ENCODE measurements at places on chromosomes 11 and 22.

DNA sequence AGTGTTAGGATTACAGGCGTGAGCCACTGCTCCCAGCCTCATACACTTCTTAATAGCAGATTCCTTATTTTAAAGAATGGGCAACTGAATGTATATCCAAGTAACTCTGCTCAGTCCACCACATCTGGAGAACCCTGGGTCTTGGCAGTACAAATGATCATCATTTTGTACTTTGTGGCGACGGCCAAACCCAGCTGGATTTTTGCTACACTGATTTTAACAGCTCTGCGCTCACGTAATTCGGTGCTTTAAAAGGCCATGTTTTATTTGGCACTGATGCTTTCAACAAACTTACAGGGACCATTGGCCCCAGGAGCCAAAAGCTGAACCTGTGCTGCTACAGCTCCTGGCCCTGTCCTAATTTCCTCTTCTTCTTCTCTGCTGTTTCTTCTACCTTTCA, 60.8 kb upstream of the PDE3B start:
- no peaks in the 10 kb centered on the region for H3K36me3 ChIP-seq
- H3K4me3 ChIP-seq, result no peak overlapping the region
- H3K27me3 ChIP-seq, result no peaks in the 10 kb centered on the region
- no peak for DNase-seq
- H3K27ac ChIP-seq, result peak overlapping the region; percentile 90

- no peaks in the 10 kb centered on the region for H3K27me3 ChIP-seq
- peak; percentile 27 for DNase-seq
- H3K4me3 ChIP-seq, result no peak overlapping the region
- H3K27ac ChIP-seq, result peak overlapping the region; percentile 47
These were observed 6.4 kb downstream of the FADS2 start for GRCh38 chr11:61834278-61835048.

DNA sequence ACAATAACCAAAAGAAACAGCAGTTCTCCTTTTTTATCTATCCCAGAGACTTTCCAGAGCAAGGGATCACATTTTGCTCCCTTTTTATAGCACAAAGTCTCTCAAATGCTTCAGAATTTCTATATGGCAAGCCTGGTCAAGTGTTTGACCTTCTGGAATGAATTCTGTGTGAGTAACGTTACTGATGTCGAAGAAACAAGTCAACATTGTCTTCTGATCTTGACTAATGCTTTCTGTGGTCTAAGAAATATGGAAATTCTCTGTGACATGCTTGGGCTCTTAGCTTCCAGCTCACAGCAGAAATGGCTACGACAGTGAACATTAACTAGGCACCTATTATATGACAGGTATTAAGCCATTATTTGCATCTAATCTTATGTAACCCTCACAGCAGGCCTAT, 411.7 kb downstream of the CADM1 start:
- H3K4me3 ChIP-seq, result no peak overlapping the region
- no peak overlapping the region for H3K27ac ChIP-seq
- no peaks in the 10 kb centered on the region for H3K4me1 ChIP-seq
- no peaks in the 10 kb centered on the region for H3K27me3 ChIP-seq

- no peak overlapping the region for H3K4me3 ChIP-seq
- H3K4me1 ChIP-seq, result no peaks in the 10 kb centered on the region
- DNase-seq, result no peak
- H3K27ac ChIP-seq, result no peak overlapping the region
These were observed 17.3 kb upstream of the SYT8 start for GRCh38 chr11:1817511-1817910.

DNA sequence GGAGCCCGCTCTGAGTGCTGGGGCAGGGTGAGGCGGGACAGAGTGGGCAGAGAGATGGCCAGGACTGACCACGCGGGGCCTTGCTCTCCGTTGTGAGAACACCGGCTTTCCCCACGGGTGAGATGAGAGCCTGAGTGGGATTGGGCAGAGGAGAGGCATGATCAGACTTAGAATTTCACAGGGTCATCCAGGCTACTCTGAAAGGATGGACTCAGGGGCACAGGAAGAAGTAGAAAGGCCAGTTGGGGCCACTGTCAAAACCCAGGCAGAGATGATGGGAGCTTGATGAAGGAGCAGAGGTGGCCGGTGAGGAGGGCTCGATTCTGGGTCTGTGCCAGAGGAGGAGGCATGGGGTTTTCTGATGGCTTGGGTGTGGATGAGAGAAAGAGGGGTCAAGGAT, 63.8 kb upstream of the NUP50 start:
- no peak for DNase-seq
- no peak overlapping the region for H3K4me3 ChIP-seq
- H3K27me3 ChIP-seq, result no peaks in the 10 kb centered on the region

GRCh38 chr22:39431216-39431801, 25.5 kb upstream of the MGAT3 start:
- H3K4me1 ChIP-seq, result no peaks in the 10 kb centered on the region
- no peak overlapping the region for H3K4me3 ChIP-seq
- H3K36me3 ChIP-seq, result no peaks in the 10 kb centered on the region
- DNase-seq, result no peak
- H3K27me3 ChIP-seq, result no peaks in the 10 kb centered on the region
- H3K27ac ChIP-seq, result no peak overlapping the region

DNA sequence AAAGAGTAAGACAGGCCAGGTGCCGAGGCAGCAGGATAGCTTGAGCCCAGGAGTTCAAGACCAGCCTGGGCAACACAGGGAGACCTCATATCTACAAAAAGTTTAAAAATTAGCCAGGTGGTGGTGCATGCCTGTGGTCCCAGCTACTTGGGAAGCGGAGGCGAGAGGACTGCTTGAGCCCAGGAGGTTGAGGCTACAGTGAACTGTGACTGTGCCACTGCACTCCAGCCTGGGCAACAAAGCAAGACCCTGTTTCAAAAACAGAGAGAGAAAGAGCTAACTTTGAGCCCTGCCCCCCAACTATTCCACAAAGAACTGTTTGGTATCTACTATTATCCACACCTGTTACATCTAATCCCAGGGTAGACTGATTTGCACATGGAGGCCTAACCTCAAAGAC, 49.2 kb upstream of the RAPSN start:
- no peak overlapping the region for H3K27ac ChIP-seq
- no peak for DNase-seq
- H3K27me3 ChIP-seq, result no peaks in the 10 kb centered on the region
- H3K36me3 ChIP-seq, result peaks cover 50% of the 10 kb centered on the region
- peaks cover 26% of the 10 kb centered on the region for H3K4me1 ChIP-seq
- H3K4me3 ChIP-seq, result no peak overlapping the region

DNA sequence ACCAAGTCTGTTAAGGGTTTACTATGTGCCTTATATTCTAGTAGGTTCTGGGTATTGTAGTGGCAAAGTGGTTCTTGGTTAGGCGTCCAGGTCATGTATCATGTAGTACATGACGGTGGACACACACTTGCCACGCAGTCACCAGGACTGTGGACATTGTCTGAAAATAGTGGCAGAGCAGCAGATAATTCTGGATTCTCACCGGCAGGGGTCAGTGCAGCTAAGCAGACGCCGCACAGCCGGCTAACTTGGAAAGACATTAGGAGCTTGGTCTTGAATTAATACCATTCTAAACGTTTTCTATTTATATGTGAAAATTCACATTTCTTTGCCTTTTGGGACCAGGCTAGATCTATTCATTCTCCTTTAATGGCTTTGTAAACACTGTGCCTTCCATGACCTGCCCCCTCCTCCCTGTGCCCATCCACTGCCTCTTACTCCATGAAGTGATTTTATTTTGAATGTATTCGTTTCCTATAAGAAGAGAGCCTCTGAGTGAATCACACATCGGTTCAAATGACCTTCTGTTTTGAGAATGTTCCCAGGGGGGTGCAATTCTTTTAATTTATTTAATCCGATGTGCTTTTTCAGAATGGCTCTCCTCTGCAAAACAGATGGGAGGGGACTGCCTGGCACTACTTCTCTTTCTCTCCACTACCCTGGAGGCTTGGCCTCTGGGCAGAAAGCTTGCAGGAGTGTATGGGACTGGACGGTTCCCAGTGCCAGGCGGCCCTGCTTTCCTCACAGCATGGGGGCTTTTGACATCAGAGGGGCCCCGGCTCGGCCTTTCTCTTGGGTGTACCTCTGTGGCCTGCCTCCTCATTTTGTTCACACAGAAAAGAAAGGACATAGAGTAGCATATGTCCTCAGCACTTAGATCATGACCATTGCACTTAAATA, 378.0 kb downstream of the NTM start:
- no peaks in the 10 kb centered on the region for H3K27me3 ChIP-seq
- H3K4me3 ChIP-seq, result no peak overlapping the region
- no peak overlapping the region for H3K27ac ChIP-seq

- no peak overlapping the region for H3K27ac ChIP-seq
- H3K36me3 ChIP-seq, result peaks cover 44% of the 10 kb centered on the region
- no peaks in the 10 kb centered on the region for H3K27me3 ChIP-seq
These were observed 3.8 kb downstream of the CFL1 start for GRCh38 chr11:65854161-65854592.

- no peaks in the 10 kb centered on the region for H3K27me3 ChIP-seq
- peaks cover 25% of the 10 kb centered on the region for H3K4me1 ChIP-seq
- H3K36me3 ChIP-seq, result peaks cover 7% of the 10 kb centered on the region
- no peak for DNase-seq
- no peak overlapping the region for H3K27ac ChIP-seq
These were observed 2.4 kb downstream of the FADS2 start for GRCh38 chr11:61830237-61831105.

Measured in SK-N-SH (cell line).